Prostate gland (tissue), 2 donors: ENCODE measurements at places on chromosomes 4 and X. TPM values are rescaled to one million over a fixed set of nuclear protein-coding genes. Genes with fewer than 3 reads are reported as not detected.
A peak's percentile ranks its signal among the peaks of the same experiment; 100 is the strongest.

- no peak for DNase-seq
These were observed 59.3 kb downstream of the GPC3 start for GRCh38 chrX:133926099-133926498.

DNA sequence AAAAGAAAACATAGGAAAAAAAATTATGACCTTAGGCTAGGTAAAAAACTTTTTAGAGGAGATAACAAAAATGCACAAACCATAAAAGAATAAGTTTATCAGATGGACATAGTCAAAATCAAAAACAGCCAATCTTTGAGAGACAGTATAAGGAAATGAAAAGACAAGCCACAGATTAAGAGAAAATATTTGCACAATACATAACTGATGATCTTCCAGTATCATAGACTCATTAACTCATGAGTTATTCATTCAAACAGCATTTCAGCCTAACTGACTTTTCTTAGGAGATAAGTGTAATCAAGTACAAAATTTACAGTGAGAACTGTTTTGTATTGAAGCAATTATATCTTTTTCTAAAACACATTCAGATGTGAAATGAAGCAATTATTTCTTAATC is 183.8 kb downstream of the FBXO8 start:
- no peak for DNase-seq

- DNase-seq: peak; percentile 40
These were observed 497 bp downstream of the HPGD start for GRCh38 chr4:174521800-174522182.

- no peak for DNase-seq
These were observed 15.6 kb downstream of the MAEA start for GRCh38 chr4:1305261-1305711.

DNA sequence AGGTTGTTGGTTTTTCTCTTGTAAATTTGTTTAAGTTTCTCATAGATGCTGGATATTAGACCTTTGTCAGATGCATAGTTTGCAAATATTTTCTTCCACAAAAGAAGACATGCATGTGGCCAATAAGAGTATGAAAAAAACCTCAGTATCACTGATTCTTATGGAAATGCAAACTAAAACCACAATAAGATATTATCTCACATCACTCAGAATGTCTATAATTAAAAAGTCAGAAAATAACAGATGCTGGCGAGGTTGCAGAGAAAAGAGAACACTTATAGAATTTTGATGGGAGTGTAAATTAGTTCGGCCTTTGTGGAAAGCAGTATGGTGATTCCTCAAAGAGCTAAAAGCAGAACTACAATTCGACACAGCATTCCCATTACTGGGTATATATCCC is 1355.6 kb downstream of the FAM133A start:
- no peak for DNase-seq

- DNase-seq: no peak
These were observed 304.2 kb downstream of the ARHGAP24 start for GRCh38 chr4:85779165-85779564.

- DNase-seq: no peak
These were observed 243.1 kb upstream of the FTHL17 start for GRCh38 chrX:31314921-31315320.

- DNase-seq: no peak
These were observed 161.8 kb downstream of the MAB21L2 start for GRCh38 chr4:150743564-150744342.

Gene MAGEC3
- total RNA-seq: not detected

Gene MAGIX
- total RNA-seq: 16.0 TPM

Gene SSX1
- not detected for total RNA-seq

Gene MAGEC2
- total RNA-seq: not detected
